ENCODE measurements at places on chromosomes 5 and 9.
A peak's percentile ranks its signal among the peaks of the same experiment; 100 is the strongest.

DNA sequence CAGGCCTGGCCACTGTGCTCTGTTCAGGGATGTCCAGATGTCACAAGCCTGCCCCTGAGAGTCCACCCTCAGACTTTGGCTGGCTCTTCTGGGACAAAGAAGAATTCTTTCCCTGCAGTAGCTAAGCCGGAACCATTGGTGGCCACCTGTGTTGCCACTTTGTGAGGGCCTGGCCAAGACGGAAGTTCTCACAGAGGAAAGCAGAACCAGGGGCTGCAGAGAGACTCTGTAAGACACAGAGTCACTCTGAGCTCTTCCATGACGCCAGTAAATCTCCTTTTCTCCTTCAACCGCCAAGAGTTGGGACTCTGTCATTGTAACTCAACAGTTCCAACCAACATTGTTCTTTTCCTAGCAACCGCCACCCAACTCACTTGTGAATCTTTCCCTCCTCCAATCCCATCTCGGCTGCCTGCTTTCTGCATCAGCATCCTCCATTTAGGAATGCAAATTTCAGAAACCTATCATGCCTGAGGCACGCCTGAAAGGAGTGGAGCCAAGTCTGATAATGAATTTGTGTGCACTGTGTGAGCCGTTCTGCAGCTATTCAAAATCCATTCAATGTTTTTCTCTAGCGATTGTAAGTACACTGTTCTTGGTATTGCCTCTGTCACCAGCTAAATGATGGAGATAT lies 37.8 kb upstream of the ATP6V1G1 start:
- DNase-seq, result peak; percentile 51

GRCh38 chr9:6944093-6944551 lies 186.3 kb downstream of the KDM4C start:
- DNase-seq, result no peak

GRCh38 chr9:84315278-84315877 lies 25.2 kb downstream of the SLC28A3 start:
- no peak for DNase-seq

DNA sequence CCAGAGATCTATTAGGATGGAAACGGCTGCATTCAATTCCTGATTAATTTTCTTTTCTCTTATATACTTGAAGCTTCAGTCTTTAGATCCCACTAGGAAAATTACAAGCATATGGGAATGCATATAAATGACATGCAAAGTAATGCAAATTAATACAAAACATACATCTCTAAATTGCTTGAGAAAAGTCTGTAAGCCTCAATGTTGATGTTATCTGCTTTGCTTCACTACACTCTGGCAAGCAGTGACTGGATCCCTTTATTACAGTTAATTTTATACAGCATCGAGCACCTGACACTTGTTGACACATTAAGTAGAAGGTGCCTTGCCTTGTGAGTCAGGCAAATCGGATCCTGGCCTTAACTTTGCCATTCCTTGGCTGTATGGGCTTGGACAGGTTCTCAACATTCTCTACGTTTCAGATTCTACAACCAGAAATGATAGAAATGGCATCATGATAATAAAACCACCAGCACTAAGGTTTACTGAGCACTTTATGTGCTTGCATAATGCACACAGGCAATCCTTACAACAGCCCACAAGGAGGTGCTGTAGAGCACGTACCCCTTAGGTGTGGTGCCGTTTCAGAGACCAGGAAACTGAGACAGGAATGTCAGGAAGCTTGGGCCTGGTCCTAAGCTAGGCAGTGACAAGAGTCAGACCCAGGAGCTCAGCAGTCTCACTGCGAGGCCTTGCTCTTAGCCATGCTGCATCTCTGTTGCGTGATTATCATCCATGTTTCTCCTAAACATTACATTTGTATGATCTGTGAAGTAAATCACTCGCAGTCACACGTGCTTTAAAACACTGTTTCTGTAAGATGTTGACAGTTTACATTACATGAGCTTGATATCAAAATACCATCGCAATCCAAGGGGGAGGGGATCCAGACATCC lies 2.7 kb downstream of the GCNT4 start:
- DNase-seq, result no peak

DNA sequence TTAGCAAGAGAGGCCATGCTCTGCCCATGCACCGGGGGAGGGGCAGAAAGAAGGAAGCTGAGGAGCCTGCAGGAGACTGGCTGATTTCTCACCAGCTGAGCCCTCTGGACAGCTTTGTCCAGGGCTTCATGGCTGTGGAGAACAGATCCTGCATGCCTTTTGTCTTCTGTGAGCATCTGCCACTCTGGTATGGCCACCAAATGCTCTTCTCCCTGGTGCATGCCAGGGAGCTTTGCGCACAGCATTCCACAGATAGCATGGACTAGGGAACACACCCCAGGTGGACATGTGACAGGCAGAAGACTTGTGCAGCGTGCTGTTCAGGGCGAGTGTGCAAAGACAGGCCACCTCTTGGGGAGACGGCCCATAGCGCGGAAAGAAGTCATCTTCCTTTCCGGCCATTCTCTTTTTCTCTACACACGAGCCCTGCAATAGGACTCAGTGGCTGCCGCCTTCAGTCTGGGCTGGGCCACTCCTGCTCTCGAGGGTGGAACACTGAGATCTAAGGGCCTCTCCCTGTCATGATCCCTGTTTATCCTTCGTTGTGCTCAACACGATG lies 56.7 kb downstream of the GADD45G start:
- DNase-seq, result no peak

DNA sequence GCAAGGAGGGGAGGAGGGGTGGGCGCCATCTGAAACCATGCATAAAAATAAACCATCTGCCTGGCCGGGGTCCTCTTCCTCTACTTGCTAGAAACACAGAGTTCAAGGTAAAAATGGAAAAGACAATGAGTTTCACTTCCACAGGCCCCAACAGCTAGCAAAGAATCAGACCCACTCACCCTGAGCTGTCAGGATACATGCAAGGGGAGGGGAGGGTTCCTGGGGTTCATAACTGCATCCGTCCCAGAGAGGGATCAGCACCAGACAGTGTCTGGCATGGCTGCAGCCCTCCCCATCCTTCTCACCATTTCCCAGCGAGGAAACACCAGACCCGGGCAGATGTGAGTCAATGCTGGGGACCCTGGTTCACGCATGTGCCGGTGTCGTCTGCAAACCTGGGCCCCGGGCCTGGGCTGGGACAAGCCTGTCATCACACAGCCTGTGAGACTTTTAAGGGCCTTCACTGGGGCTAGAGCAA lies 55.4 kb downstream of the SEMA4D start:
- DNase-seq, result no peak

DNA sequence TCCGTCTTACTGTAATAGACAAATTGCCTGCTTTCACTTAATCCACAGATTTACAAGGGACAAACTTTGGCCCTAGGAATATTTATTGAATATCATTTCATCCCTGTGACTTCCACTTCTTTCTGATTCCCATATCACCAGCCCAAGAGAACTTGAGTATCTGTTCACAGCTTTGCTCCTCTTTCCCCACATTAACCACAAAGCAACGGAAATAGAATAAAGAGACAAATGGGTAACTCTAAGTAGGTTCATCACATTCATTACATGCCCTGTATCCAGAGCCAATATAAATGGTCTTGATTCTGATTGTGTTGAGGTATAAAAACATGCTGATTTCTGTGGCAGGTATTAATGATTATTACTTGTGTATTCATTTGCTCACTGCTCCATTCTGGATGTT lies 41.9 kb downstream of the TMEM252 start:
- DNase-seq, result no peak

DNA sequence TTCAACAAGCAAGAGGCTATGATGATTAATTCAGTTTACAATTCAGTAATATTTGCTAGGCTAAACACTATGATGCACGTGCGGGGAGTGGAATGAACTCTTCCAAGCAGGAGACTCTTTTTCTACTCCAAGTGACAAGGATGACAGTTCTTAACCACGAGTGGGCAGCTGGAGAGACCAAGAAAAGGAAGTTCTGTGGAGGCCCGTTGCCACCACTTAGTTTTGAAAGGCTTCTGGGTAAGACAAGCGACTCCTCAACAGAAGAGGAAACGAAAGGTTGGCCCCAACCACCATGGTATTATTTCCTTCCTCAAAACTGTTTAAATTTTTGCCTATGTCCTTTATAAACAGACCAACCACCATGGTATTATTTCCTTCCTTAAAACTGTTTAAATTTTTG lies 2.8 kb downstream of the DCAF12 start:
- DNase-seq, result no peak

DNA sequence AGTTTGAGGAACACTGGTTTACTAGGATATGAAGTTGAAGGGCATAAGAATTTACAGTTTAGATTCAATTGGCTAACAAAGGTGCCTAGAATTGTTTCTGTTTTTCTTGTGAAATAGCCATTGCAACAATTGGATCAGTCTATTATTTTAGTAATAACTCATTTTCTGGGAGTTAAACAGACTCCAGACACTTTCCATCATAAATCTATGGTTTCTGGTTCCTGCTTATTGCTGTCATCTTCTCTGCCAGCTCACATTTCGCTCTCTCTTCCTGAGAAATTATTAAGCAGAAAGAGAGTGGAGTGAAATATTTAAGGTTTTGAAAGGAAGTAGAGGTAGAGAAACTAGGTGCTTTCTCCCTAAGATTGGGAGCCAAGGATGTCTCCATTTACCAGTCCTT lies 165.1 kb upstream of the PRR16 start:
- DNase-seq, result no peak

Measured in GM04503 (cell line).